Fibroblast of pulmonary artery (primary cell): ENCODE measurements at places on chromosomes 16 and 17.

- no peak for DNase-seq
Measured at GRCh38 chr16:85778873-85779272, 20.5 kb downstream of the EMC8 start.

- peak; percentile 28 for DNase-seq
Measured at GRCh38 chr17:77959926-77960521, 1.5 kb downstream of the TNRC6C start.

GRCh38 chr16:30821891-30822290 is 34.9 kb upstream of the ZNF629 start:
- no peak for DNase-seq

DNA sequence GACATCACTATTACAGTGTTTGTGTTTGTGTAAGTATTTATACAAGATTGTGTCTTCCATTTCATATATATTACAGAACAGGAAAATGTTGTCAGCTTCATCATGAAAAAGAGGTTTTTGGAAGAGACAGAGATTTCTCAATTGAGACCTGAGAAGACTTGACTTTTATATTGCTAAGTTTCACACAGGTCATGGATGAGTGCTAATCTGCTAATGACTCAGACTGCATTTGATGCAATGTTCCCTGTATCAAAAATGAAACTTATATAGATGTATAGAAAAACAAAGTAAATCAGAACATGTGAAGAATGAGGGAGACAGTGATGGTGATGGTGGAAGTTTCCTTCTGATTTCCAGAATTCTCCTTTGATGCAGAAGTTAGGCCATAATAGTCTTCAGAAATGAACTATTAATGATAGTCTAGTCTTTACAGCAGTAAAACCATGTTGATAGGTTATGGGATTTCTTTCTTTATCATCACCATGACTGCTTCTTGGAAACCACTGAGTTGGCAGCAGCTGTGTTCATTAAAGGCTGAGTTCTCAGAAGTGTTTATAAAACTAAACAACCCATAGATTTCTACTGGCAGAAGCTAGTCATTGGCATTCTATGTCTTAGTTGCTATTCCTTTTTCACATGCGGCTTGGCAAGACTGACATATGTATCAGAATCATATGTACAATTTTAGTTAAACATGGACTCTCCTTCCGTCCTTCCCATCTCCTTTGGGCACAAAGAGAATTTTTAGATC is 56.1 kb downstream of the PCTP start:
- no peak for DNase-seq

DNA sequence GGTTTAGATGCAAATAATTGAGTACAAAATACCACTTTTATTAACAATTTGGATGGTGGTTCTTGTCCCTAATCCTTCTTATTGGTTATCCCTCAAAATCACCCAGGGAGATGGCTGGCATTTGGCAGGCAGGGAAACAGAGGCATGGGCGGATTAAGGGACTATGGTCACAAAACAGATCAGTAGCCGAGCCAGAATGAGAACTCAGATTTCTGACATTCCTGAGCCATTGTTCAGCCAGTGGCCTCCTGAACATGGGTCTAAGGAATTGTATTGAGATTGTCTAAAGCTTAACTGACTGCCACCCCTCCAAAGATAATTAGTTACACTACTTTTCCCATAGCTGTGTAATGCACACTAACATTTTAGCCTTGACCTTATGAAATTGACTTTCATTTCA is 88.4 kb downstream of the CHD9NB start:
- DNase-seq: no peak
